ENCODE measurements at places on chromosomes 6 and 20. TPM values are rescaled to one million over a fixed set of nuclear protein-coding genes. Genes with fewer than 3 reads are reported as not detected.

GRCh38 chr6:77403424-77403823 lies 59.9 kb downstream of the HTR1B start:
- no peak for DNase-seq

GRCh38 chr20:61260905-61261304 lies 8.8 kb downstream of the CDH4 start:
- no peak for DNase-seq

DNA sequence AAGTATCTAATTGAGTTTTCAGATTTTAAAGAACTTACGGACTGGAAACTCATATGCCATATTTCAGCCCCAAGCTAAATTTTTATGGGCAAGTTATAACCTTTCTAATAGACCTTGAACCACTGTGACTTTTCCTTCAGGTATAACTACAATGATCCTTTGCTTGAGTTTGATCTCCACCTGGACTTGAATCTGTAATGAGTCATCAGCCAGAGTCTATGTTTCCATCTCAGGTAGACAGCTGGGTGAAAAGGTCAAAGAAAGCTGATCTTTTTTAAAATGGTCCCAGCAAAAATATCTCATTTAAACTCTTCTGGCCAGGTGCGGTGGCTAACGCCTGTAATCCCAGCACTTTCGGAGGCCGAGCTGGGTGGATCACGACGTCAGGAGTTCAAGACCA lies 88.4 kb upstream of the SGK1 start:
- no peak for DNase-seq

DNA sequence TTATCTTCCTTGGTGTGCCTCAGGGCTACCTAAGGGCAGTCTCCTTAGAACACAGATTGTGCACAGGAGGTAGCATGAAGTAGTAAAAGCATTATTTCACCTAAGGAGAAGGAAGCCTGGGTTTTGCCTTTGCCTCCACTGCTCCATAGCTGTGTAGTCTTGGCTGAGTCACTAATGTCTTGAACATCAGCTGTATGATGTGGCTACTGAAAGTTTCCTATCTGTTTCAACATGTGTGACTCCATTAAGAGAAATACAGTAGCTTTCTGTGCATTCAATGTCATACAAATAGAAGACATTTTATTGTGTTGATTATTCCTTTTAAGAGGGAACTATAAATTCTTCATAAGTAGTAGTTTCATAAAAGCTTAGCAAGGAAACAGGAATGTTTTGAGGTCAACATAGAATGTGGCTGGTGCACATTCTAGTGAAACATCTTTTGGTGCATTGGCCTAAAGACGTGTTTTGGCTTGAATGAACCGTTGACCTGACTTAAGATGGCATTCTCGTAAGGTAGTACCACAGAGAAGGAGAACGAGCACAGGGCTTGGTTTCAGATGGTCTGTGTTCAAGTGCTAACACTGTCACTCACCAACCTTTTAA lies 70.6 kb downstream of the CTNNBL1 start:
- no peak for DNase-seq

Gene ATP9A
- total RNA-seq, result 4.1 TPM
